ENCODE measurements at places on chromosomes 2 and 18. TPM values are rescaled to one million over a fixed set of nuclear protein-coding genes. Genes with fewer than 3 reads are reported as not detected.

The HSPD1 gene
- polyA plus RNA-seq = 237 TPM

The TRIB2 gene
- polyA plus RNA-seq = 13.0 TPM

The GPR75 gene
- 1.7 TPM for polyA plus RNA-seq

The STARD6 gene
- polyA plus RNA-seq = not detected

The GREB1L gene
- 4.5 TPM for polyA plus RNA-seq

The NT5C1B gene
- not detected for polyA plus RNA-seq

The CLEC4F gene
- not detected for polyA plus RNA-seq

The RTKN gene
- polyA plus RNA-seq = 8.5 TPM

The RFX8 gene
- polyA plus RNA-seq = 3.0 TPM

The RAPH1 gene
- 3.2 TPM for polyA plus RNA-seq

The GLS gene
- 13.9 TPM for polyA plus RNA-seq

The TMBIM1 gene
- polyA plus RNA-seq = 507 TPM

The COL4A4 gene
- polyA plus RNA-seq = 0.67 TPM

The SCYGR4 gene
- polyA plus RNA-seq = not detected

The PLB1 gene
- 3.6 TPM for polyA plus RNA-seq

The RIF1 gene
- polyA plus RNA-seq = 5.8 TPM

The NYAP2 gene
- polyA plus RNA-seq = 0.02 TPM

The OTOF gene
- 0.19 TPM for polyA plus RNA-seq

The IFT172 gene
- polyA plus RNA-seq = 11.3 TPM

The GPBAR1 gene
- 75.3 TPM for polyA plus RNA-seq

The CGREF1 gene
- polyA plus RNA-seq = 3.3 TPM

The KHK gene
- 1.8 TPM for polyA plus RNA-seq

The ZEB2 gene
- 92.6 TPM for polyA plus RNA-seq

The MAP2 gene
- 2.3 TPM for polyA plus RNA-seq

The EMILIN1 gene
- 33.6 TPM for polyA plus RNA-seq

The SCN3A gene
- 0.21 TPM for polyA plus RNA-seq

The GNLY gene
- 1.2 TPM for polyA plus RNA-seq

The AP1S3 gene
- polyA plus RNA-seq = 0.67 TPM

The ACOXL gene
- not detected for polyA plus RNA-seq

The CAVIN2 gene
- 47.9 TPM for polyA plus RNA-seq

The RAB6C gene
- polyA plus RNA-seq = not detected

The SLC5A7 gene
- 0.11 TPM for polyA plus RNA-seq

The NXPH2 gene
- not detected for polyA plus RNA-seq

The HRH4 gene
- polyA plus RNA-seq = 0.04 TPM

The EVX2 gene
- not detected for polyA plus RNA-seq

The ABHD1 gene
- polyA plus RNA-seq = 0.79 TPM

The ALLC gene
- not detected for polyA plus RNA-seq

The ITPRIPL1 gene
- 2.1 TPM for polyA plus RNA-seq

The REG1B gene
- 24,061 TPM for polyA plus RNA-seq

The IL18R1 gene
- polyA plus RNA-seq = 1.2 TPM

The SPTBN1 gene
- polyA plus RNA-seq = 41.9 TPM

The NDUFV2 gene
- 152 TPM for polyA plus RNA-seq

The ADD2 gene
- polyA plus RNA-seq = 0.97 TPM

The AGAP1 gene
- polyA plus RNA-seq = 6.3 TPM

The ZNF385B gene
- 0.74 TPM for polyA plus RNA-seq

The UPP2 gene
- polyA plus RNA-seq = 0.10 TPM

The CNGA3 gene
- polyA plus RNA-seq = 0.01 TPM

Measured in adipose tissue (tissue), 3 donors.